Naive thymus-derived CD4-positive, alpha-beta T cell (primary cell): ENCODE measurements at places on chromosomes 5 and 9.

DNA sequence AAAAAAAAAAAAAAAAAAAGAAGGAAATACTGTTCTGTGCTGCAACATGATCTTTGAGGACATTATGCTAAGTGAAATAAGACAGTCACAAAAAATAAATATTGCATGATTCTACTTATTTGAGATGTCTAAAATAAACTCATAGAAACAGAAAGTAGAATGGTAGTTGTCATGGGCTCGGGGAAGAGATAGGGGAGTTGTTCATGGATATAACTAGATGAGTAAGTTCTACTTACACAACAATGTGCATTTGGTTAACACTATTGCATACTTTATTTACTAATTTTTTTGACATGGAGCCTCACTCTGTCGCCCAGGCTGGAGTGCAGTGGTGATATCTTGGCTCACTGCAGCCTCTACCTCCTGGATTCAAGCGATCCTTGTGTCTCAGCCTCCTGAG is 15.2 kb downstream of the MAML1 start:
- DNase-seq, result no peak

GRCh38 chr9:126503333-126504085 is 110.2 kb upstream of the LMX1B start:
- no peak for DNase-seq

GRCh38 chr5:39652036-39652435 is 227.3 kb upstream of the DAB2 start:
- no peak for DNase-seq

DNA sequence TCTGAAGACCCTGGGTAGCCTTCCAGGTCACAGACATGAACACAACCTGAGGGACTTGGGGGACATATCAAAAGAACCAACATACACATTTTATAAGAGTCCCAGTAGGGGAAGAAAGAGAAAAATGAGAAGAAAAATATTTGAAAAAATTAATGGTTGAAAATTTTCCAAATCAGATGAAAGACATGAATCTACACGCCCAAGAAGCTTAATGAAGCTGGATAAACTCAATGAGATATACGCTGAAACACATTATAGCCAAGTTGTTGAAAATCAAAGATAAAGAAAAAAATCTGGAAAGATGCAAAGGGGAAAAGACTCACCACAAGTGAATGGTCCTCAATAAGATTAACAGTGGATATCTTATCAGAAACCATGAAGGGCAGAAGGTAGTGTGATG is 9.6 kb upstream of the CCDC180 start:
- no peak for DNase-seq

GRCh38 chr9:134571946-134572917 is 69.4 kb upstream of the COL5A1 start:
- DNase-seq, result no peak

GRCh38 chr9:114153761-114154599 is 1.4 kb upstream of the COL27A1 start:
- no peak for DNase-seq

GRCh38 chr5:16889203-16889971 is 46.7 kb downstream of the MYO10 start:
- DNase-seq, result no peak

DNA sequence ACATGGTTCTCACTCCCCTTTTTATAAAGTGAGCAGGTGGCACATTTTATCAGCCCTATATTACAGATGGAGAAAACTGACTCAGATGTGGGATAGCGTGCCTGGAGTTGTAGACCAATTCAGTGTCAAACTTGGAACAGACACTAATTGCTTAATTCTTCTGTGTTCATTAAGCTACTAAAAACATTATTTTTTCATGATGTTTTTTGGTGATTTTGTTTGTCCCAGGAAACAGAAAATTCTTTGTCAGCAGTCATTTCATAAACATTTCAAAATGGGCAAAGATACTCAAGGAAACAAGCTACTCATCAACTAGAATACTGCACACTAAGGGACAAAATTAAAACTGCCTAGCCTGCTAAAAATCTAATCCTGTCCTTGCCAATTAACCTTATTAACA is 2.2 kb downstream of the ABHD17B start:
- DNase-seq, result no peak

DNA sequence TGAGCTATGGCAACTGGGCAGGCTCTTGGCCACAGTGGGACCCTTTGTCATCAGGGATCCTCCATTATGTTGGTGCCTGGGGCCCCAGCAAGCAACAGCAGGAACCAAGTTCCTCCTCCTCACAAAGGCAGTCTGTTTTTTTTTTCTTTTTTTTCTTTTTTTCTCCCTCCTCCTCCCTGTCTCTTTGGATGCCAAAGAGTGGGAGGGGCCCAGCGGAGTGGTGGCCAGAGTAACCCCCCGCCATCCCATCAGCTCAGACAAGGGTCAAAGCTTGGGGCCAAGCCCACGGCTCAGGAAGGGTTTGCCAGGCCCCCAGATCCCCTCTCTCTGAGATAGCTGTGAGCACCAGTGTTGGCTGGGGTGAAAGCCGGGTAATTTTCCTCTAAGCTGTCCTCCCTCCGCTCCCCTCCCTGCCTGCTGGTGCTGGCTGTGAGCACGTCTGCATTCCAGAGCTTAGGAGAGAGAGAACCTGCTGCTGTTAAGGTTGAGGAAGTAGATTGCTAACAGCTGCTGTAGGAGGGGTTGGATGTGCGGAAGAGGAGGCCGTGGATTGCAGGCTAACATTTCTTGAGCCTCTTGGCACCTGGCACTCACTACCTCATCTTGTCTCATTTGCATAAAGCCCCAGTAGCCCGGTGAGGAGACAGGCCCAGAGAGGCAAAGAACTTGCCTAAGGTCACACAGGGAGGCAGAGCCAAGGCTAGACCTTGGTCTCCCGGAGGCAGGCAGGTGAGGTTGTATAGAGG is 21.2 kb downstream of the GSN start:
- DNase-seq, result no peak
